Kidney epithelial cell (primary cell): ENCODE measurements at places on chromosomes 12 and 14.

DNA sequence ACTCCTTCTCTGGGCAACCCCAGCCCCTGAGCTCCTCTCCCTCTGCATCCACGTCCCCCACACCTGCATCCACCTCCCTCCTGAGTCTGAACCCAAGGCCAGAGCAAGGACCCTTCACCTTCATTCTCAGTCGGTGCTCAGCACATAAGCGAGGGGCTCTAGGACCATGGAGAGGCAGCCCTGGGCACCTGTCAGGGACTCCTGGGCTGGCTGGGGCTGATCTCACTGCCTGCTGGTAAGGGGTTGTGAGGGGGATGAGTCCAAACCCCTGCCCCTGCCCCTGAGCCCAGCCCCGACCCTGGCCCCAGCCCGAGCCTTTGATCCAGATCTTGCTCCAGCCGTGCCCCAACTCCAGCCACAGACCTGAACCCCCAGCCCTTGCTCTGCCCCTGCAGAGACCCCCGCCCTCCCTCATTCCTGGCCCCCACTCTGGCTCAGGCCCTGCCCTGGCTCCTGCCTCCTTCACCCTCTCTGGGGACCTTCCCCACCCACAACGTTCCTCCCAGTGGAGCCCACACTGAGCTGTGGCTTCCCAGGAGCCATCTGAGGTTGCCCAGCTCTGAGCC lies 888 bp upstream of the CCDC197 start:
- DNase-seq, result no peak

DNA sequence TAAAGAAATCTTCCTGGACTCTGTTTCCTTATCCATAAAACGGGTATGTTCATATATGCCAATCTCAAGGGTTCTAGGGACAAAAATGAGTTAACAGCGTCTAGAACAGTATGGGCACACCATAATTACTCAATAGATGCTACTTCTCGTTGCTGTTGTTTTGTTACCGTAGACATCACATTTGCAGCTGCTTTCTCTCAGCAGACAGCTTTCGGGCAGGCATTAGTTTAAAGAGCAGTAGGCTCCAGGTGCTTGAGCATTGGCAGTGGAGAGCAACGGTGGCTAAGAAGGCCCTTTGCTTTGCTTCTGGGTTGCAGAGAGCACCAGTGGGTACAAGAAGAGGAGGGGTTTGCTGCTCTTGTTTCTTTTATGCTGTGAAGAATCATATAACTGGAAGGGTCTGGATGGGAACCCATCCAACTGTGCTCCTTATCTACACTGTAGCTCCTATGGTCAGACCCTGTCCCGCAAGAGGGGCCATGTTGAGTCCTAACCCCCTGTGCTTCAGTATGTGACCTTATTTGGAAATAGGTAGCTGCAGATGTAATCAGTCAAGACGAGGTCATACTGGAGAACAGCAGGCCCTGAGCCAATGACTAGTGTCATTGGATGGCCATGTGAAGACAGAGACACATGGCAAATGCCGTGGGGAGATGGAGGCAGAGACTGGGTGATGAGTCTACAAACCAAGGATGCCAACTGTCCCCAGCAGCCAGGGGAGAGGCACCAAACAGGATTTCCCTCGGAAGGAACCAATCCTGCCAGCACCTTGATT lies 120.0 kb downstream of the RBM19 start:
- no peak for DNase-seq

- DNase-seq, result no peak
These were observed 61.7 kb upstream of the VRK1 start for GRCh38 chr14:96735526-96735925.

DNA sequence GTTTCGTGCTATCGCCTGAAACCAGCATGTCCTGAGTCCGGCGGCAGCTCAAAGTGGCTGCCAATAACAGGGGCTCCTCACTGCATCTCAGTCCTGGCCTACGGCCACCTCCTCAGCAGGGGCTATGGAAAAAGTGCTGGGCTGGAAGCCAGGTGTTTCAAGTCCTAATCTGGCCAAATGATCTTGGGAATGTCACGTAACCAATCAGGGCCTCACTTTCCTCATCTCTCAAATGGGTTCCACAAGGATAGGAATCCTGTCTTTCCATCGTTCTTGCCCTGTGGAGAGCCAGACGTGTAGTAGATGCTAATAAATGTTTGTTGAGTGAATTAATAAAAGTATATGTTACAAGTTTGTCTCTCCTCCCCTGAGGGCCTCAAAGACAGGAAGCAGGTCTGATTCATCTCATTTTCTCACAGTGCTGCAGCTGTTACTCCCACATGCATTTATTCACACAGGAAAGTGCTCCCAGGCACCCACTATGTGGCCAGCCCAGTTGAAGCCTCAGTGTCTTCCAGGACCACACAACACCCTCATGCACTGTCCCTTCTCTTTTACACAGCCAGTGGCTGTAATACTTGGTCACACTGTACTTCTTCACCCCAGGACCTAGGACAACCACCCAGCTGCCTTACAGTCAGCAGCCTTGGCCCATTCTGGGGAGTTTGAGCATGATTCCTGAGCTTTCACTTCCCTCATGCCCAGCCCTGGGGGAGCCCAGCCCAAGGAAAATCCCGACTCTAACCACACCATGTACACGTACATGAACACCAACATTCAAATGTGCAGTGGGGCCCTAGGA lies 5.0 kb downstream of the CMKLR1 start:
- DNase-seq, result no peak

- no peak for DNase-seq
These were observed 406.4 kb downstream of the CCER1 start for GRCh38 chr12:90548595-90548994.

DNA sequence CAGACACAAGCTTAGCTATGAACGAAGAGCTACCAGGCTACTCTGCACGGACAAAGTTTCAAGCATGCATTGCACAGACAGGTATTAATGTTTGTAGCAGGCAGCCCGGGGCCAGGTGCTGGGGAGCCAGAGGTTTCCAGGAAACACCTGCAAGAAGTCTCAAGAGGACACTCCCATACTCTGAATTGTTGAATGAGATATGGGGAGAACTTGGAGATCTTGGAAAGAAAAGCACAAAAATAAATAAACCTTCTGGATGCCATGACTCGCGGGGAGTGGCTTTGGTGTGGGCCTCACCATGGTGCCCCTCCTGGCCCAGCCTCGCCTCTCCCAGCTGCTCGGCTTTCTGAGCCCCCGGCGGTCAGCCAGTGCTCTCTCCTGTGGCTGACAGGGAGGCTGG lies 186.8 kb downstream of the TTC7B start:
- DNase-seq, result no peak

DNA sequence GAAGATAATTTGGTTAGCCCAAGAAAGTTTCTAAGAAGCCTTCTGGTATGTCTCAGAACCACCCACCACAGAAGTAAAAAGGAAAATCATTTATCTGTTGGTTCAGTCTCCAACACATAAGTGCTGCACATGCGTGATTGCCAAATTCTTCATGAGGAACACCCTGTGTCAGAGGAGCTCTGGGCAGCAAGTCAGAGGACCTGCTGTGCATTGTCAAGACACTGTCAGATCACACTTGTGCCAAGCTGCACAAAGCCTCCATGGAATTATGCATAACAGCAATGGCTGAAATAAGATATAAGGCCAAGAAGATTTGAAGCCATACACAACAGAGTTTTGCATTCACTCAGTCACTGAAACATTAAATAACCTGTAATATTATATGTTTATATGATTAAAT lies 1304.7 kb upstream of the FLRT2 start:
- no peak for DNase-seq

DNA sequence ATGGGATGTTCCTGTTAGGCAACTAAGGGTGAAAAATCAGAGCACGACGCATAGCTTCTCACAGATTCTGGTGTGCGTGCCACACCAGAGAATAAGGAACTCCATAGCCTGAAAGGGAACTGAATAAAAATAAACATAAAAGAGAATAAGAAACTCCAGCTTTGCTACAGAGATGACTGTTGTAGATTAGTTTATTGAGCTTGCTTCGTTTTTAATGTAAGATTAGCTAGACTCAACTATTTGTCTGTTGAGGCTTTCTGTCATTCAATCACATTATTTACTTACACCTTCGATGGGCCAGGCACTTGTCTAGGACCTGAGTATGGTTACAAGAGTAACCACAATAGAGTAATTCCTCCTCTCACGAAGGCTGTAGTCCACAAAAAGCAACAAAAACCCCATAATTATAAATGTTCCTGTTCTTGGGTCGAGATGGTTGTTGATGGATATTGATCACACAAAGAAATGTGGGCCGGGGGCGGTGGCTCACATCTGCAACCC lies 807 bp upstream of the ZCCHC8 start:
- DNase-seq, result no peak

- no peak for DNase-seq
These were observed 32.3 kb downstream of the GIT2 start for GRCh38 chr12:109963743-109964429.

DNA sequence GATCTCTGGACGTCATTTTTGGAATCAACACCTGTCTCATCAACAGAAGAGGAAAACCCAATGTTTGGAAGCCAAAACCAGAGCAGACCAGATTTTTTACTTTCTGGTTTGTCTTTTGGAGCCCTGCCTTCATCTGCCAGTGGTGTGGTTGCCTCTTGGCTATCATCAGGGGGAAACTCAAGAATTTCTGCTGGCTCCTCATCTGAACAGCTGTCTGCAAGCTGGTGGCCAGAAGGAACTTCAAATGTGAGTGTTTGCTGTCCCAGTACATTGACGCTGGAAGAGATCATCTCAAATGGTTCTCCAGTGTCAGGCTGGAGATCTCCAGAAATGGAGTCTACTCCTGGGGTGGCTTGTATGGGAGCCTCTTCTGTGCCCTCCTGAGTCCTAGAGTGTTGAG lies 13.8 kb downstream of the PLD4 start:
- DNase-seq, result no peak

DNA sequence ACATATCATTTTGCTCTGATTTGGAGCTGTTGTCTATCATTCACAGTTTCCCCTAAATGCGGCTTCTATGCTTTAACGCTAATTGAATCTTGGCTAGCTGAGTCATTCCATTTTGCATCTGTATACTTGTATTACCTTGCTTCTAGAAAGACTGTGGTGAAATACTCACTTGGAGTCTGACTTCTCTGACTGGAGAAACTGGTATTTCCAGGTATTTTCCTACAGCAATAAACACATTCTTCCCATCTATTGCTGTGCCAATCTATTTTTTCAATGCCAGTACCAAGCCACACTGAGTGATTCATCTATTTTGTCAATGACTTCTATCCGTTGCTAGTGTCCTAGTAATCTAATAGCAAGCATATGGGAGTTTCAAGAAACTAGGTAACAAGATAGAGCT lies 76.0 kb upstream of the ST8SIA1 start:
- DNase-seq, result peak; percentile 34

- no peak for DNase-seq
These were observed 139.2 kb downstream of the KICS2 start for GRCh38 chr12:64082866-64083268.

DNA sequence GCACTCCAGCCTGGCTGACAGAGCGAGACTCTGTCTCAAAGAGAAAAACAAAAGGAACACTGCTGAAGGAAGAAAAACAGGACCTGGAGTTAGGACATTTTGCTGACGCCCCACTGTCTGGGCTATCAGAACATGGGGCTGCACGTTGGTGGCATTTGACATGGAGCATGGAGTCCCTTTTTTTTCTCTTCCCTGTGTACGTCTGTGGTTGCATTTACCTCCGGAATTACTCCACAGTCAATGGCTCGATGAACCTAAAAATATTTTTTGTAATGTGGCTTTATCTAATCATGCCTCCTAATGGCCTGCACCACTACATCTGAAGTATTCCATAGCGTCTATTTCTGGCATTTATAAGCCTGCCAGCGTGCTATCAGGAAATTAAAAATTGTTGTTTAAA lies 30.7 kb downstream of the TESC start:
- no peak for DNase-seq

GRCh38 chr12:93167331-93167730 lies 210.4 kb upstream of the NUDT4 start:
- no peak for DNase-seq

DNA sequence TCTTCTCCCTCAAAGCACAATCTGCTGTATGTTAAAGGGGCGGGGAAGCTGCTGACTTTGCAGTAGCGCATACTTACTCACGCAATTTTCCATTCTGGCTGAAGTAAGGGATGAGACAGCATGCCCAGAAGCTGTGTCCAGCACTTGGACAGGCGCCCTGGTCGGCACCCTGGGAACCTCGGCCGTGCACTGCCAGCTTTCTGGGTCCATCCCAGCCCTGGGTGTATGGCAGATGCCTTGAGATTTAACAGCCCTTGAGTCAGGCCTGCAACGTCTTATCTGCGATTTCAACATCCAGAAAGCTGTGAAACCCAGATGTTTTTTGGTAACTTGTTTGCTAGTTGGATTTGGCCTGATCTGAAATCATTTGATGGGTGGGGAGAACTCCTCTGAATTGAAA lies 16.1 kb downstream of the EML1 start:
- DNase-seq, result no peak

DNA sequence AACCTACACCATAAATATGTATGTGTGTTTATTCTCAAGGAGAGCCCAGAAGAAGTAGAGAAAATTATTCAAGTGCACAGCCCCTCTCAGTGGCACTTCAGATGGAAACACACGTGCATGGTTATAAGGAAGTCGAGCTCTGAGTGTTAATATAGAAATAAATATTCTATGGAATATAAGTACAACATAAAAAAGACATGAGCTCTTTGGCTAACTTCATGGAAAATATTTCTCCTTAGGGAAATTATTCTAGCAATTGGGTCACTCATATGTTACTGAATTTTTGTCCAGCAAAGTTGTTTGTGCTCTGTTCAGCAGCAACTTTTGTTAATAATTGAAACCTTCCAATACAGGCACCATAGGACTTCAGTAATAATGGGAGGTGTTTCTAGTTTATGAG lies 939.0 kb downstream of the LRFN5 start:
- no peak for DNase-seq

GRCh38 chr12:92468358-92469020 lies 234.3 kb upstream of the PLEKHG7 start:
- DNase-seq, result no peak

- no peak for DNase-seq
These were observed 61.8 kb downstream of the PITPNM2 start for GRCh38 chr12:123089140-123089539.

DNA sequence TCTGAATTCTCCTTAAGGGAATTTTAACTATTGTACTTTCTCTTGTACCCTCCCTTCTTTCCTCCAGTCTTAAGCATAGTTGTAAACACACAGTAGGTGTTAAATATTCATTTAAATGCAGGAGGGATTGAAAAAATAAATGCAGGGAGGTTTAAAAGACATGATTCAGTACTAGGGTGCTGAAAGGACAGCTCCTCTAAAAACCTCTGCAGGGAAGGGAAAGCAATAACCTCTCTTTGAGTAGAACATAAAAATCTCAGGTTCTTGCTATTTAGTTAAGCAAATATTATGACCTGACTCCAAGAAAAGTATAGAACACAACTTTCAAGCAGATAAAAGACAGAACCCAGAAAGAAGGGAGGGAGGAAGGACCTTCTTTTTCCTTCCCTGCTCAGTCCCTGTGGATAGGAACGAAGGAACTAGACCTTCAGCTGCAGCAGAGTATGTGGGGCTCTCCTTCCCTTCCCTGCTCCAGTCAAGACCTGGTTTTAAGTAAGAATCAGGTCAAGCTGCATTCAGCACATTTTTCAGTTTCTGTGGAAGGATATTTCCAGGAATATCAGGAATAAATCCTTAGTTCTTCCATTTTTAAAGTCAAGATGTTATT lies 4.7 kb downstream of the MAP3K9 start:
- no peak for DNase-seq

GRCh38 chr14:81006266-81006665 lies 50.8 kb downstream of the TSHR start:
- no peak for DNase-seq

- peak; percentile 87 for DNase-seq
These were observed 1.1 kb upstream of the HDAC7 start for GRCh38 chr12:47820631-47821345.

- DNase-seq, result no peak
These were observed 20.4 kb downstream of the ASB2 start for GRCh38 chr14:93955850-93956481.

GRCh38 chr12:129779033-129779432 lies 124.8 kb downstream of the TMEM132D start:
- no peak for DNase-seq
